ENCODE measurements at places on chromosomes 13 and 19.

DNA sequence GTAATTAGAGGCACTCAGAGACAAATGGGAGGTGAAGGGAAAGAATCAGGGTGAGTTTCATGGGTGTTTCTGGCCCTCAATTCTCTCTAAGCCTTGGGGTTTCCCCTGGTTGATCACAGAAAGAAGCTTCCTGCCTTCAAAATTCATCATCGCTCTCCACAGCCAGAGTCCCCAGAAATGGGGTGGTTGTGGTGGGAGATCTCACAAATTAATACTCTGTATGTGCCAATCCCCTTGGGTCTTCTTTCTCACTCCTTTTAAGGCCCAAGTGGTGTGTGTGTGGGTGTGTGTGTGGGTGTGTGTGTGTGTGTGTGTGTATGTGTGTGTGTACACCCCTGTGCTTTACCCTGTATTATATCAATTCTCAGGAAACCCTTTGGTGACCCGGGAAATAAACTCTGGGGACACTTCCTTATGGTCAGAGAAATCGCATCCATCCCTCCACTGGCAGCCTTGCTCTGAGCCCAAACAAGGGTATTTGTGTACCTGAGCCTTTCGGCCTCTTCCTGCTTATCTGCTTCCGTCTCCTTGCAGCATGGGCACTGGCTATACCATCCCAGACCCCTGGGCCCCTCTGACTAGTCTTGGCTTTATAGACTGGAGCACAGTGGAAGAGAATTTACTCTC is 2.8 kb upstream of the FCGBP start:
- DNase-seq, result no peak

GRCh38 chr19:50661023-50661422 is 11.8 kb downstream of the C19orf81 start:
- no peak for DNase-seq

DNA sequence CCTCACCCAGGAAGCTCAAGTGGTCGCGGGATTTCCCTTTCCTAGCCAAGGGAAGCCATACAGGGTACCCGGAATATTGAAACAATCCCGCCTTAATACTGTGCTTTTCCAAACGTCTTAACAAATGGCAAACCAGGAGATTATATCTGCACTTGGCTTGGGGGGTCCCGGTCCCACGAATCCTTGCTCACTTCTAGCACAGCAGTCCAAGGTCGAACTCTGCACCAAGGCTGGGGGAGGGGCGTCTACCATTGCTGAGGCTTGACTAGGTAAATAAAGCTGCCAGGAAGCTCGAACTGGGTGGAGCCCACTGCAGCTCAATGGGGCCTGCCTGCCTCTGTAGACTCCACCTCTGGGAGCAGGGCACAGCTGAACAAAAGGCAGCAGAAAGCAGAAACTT is 1644.8 kb downstream of the PCDH9 start:
- no peak for DNase-seq

GRCh38 chr13:38628554-38628953 is 58.3 kb upstream of the FREM2 start:
- no peak for DNase-seq

GRCh38 chr13:30415430-30416030 is 6.8 kb upstream of the UBE2L5 start:
- DNase-seq, result no peak

- DNase-seq, result no peak
Observed at GRCh38 chr19:41192574-41193429, at the start of gene CYP2S1. Gene CYP2S1 (plus strand): TSS chr19:41193219. CDS start chr19:41193265, 46 bp downstream.

- DNase-seq, result no peak
Observed at GRCh38 chr19:5166262-5166661, 174.3 kb downstream of the PTPRS start.

- no peak for DNase-seq
Observed at GRCh38 chr13:31962731-31963370, 68.7 kb upstream of the FRY start.

DNA sequence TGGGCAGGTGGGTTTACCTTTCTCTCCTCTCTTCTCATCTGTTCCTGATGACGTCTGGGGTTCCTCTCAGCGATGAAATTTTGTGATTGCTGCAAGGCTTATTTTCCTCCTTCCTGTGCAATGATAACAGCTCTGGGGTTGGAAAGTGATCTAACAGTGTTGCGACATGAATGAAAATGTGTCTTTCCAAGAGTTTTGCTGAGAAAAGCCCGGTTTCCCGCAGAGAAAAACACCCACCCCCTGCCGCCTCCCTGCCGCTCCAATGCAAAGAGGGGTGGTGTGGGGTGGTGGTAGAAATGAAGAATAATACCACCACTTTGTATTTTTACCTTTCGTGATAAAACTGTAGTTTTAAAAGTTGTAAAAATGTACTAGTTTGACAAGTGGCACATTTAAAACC is 232.0 kb downstream of the OLFM4 start:
- DNase-seq, result no peak

- DNase-seq, result no peak
Observed at GRCh38 chr13:41722684-41723535, 238.0 kb downstream of the VWA8 start.

DNA sequence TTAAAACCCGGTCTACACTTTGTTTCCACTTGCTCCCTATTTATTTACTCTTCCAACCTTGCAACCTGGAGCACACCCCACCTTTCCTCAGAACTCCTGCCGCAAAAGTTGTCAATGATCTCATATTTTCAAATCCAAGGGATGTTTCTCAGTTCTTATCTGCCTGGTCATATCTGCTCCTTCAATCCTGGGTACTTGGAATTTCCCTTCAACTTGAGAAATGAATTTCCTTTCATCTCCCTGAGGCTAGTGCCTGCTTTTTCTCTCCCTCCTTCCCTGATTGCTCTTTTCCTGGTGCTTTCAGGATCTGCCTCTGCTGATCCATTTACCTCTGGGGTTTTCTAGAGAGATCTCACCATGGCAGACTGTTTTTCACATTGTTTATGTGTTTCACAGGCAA is 154.8 kb upstream of the IRS2 start:
- no peak for DNase-seq

GRCh38 chr13:113532156-113532806 is 41.8 kb upstream of the DCUN1D2 start:
- no peak for DNase-seq

DNA sequence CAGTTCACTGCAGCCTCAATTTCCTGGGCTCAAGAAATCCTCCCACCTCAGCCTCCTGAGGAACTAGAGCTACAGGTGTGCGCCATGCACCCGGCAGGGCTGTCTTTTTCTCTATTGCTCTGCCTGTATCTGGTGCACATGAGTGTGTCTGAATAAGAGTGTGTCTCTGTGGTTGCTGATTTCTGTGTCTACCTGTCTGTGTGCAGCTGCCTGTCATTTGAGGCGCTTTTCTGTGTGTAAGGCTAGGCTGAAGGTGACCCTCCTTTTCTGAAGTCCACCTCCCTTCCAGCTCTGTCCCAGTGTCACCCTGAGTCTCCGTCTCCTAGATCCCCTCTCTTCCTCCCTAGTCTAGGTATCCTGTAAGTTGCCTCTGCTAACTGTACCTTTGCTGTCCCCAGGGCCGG is 1.5 kb upstream of the PRR12 start:
- DNase-seq, result no peak

DNA sequence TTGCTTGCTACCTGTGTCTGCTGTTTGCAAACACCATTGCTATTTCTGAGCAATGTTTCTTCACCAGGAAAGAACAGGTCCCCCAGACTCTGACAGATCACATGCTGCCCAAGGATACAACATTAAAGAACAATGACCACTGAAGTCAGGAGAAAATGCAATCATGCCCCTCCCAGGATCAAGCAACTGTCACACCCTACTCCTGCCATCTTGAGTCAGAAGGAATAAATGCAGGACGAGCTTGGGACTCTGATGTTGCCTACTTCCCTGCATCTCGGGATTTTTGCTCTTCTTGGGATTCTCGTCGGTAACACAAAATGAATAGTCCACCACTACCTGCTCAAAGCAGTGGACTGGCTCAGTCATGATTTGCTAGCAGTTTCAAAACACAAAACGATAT is 490.6 kb downstream of the COG6 start:
- DNase-seq, result no peak

DNA sequence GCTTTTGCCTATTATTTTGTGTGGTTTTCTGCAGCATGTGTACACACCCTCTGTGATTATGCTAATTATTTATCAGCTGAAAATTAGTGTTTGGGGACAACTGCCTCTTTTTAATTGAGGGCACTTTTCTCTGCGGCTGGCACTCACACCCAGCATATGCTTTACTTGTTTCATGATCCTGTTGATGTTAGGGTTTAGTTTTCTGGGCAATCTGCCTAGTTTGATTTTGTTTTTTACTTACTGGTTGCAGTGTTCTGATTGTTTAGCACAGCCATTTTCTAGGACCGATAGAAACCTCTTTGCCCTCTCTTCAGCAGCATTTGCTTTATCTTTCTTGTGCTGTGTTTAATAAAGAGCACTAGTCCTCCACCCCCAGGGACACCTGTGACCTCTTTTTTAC is 161.6 kb downstream of the PAN3 start:
- DNase-seq, result no peak

GRCh38 chr19:52670046-52670445 is 31.9 kb upstream of the ZNF83 start:
- no peak for DNase-seq

DNA sequence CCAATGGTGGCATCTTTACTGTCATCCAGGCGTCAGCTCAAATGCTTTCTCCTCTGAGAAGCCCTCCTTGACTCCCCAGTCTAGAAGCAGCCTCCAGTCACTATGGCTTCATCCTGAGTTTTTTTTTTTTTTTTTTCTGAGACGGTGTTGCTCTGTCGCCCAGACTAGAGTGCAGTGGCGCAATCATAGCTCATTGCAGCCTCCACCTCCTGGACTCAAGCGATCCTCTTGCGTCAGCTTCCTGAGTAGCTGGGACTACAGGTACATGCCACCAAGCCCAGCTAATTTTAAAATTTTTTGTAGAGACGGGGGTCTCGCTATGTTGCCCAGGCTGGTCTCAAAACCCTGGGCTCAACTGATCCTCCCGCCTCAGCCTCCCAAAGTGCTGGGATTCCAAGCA is 4.2 kb downstream of the NRTN start:
- DNase-seq, result no peak

GRCh38 chr13:99289674-99290337 is 17.4 kb downstream of the GPR183 start:
- no peak for DNase-seq

- no peak for DNase-seq
Observed at GRCh38 chr19:1650650-1651567, 1.5 kb downstream of the TCF3 start.

DNA sequence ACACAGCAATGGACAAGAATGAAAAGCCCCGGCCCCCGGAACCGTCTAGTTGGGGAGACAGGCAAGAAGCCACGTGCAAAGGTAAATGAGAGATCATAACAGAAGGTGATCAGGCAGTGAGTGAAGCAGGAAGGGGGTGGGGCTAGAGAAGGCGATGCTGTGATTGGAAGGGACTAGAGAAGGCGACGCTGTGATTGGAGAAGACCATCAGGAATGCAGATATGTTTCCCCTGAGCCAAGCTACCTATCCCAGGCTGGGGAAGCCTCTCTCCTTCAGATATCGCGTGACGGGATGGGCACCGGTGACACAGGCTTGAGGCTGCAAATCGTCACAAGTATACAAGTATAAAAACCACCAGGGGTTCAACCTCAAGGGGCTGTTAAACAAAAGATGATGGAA is 21.8 kb downstream of the DCAF15 start:
- DNase-seq, result no peak

DNA sequence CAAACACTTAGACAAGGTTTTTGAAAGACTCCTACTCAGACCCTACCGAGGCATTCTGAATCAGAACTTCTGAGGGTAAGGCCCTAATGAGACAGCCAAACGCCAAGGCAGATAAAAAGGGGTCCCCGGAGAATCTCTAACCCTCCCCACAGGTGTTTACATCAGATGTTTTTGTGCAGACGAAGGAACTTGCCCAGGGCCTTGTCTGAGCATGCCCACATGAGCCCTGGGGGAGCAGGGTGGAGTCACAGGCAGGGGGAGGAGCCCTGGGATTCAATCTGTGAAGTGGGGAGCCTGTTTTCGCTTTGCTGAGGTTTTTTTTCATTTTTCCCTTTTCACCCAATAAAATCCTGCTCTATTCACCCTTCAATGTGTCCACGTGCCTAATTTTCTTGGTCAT is 61.6 kb upstream of the MED4 start:
- peak; percentile 70 for DNase-seq

DNA sequence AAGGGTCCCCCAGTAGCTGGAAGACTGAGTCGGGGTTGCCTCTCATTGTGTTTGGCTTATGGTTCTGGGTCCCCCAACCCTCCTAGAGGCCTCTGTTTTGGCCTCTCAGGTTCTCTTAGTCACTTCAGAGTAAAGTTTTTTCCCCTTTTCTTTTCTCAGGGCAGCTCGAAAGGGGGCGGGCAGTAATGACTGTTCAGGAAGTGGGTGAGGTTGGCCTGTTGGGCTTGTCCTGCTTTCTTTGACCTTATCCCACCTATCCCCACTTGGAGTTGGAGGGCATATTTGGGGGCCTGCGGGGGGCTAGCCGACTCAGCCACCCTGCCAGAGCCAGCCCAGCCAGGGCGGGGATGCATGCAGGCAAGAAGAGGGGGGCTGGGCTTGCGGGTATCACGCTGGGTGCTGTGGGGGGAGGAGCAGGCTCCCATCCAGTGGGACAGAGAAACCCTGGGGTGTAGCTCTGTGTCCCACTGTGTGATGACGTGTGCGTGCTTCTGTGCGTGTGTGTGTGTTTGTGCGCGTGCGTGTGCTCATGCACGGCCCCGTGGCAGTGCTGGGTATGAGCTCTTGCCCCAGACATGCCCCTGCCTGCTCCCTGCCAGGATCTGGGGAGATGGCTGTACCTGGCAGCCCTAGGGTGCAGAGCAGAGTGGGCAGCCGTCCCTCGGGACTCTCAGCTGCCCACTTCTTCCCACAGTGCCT is 1.4 kb downstream of the CIC start:
- DNase-seq, result peak; percentile 82

GRCh38 chr13:51559946-51560735 is 24.1 kb upstream of the WDFY2 start:
- no peak for DNase-seq

- DNase-seq, result no peak
Observed at GRCh38 chr13:66195238-66195637, 1034.9 kb downstream of the PCDH9 start.

GRCh38 chr13:110850840-110851239 is 64.0 kb downstream of the ANKRD10 start:
- no peak for DNase-seq

GRCh38 chr13:80361883-80362327 is 21.0 kb upstream of the SPRY2 start:
- no peak for DNase-seq

DNA sequence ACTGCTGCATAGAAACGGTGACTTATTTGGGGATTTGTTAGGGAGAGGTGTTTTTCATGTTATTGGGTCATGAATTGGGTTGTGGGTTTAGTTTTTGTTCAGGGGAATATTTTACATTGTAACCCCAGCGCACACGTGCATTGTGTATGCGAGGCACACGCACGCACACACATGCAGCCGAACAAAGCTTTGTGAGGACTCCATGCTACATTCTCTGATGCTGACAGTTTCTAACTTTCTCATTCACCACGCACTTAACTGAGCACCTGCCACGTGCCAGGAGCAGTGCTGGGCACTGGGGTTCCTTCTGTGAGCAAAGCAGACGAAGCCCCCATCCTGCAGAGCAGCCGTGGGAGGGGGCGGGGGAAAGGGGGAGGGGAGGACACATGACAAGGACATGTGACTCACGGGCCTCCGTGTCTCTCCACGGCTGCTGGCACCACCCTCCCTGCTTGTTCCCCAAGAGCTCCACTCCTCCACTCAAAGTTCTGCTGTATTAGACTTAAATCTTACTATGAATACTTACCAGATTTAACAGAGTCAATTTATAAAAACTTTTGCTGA is 55.6 kb downstream of the SLC7A9 start:
- DNase-seq, result no peak
